Metanephros (tissue), 2 donors: ENCODE measurements at places on chromosomes 6 and 20. TPM values are rescaled to one million over a fixed set of nuclear protein-coding genes. Genes with fewer than 3 reads are reported as not detected.

Gene GSTA2
- not detected for total RNA-seq

Gene POPDC3
- 4.7 TPM for total RNA-seq

Gene RAET1G
- total RNA-seq, result 1.1 TPM

Gene BEND3
- 7.6 TPM for total RNA-seq

Gene L3MBTL1
- 19.6 TPM for total RNA-seq

Gene PHACTR3
- 6.3 TPM for total RNA-seq

Gene ATP6V1G2
- total RNA-seq, result 2.2 TPM

Gene MYCT1
- 15.0 TPM for total RNA-seq

Gene IL17A
- total RNA-seq, result not detected

Gene CD24
- 592 TPM for total RNA-seq

Gene PACRG
- total RNA-seq, result 13.3 TPM

Gene MLN
- 0.53 TPM for total RNA-seq

Gene PRSS35
- 21.8 TPM for total RNA-seq

Gene CST7
- 11.2 TPM for total RNA-seq

Gene NHLRC1
- total RNA-seq, result 3.2 TPM

Gene PRICKLE4
- total RNA-seq, result 3.2 TPM

Gene ME1
- 2.3 TPM for total RNA-seq

Gene RNF217
- total RNA-seq, result 33.4 TPM
